ENCODE measurements at places on chromosomes 2 and 18.

GRCh38 chr18:78659057-78659456 lies 320.6 kb upstream of the SALL3 start:
- DNase-seq, result no peak

DNA sequence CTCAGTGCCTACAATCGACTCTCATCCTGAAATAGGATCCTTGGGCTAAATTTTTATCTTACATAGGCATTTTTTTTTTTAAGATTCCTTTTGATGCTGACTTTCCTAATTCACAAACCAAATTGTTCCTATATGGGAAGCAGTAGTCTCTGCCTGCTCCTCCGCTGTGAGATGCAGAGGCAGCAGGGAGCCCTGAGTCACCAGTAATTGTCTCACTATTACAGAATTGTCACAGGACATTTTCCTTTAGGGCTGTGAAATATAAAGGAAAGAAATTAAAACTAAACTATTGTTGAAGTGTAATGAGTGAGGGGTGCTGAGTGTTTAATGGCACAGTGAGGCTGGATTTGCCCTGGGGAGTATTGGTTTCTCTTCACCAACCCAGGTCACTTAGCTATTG lies 63.8 kb downstream of the MYO3B start:
- no peak for DNase-seq

- DNase-seq, result no peak
Measured at GRCh38 chr2:68925295-68925896, 27.3 kb downstream of the GKN2 start.

DNA sequence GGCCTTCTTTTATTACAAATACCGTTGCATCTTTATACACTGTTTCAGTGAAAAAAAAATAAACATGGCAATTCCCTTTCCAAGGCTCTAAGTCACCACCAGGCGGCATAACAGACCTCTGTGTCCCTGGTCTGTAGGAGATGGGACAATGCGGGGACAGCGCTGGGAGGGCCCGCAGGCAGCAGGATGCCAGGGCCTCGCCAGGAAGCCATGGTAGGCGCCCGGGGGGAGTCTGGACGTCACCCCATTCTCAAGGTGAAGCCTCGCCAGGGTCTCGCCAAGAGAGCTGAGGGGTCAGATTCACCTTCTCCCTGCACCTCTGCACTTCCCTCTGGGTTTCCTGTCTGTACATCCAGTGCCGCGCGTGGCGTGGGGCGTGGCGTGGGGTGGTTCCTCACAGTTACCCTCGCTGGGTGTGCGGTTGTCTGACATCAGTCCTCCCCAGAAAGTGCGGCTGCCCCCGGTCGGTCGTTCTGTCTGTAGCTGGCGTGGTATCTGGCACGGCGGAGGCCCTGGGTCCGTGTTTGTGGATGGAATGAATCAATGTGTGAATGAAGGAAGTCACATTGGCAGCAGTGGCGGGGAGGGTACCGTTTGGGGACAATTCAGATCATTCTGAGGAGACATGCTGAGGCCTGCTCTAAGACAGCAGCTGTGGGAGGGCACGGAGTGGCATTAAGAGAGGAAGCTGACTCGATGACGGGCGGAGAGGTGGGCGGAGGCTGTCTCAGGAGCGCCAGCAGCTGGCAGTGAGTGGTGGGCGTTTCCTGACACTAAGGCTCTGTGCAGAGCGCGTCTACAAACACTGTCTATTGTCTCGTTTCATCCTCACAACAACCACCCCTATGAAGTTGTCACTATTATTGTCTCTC lies 46.0 kb downstream of the LRRFIP1 start:
- peak; percentile 72 for DNase-seq

GRCh38 chr2:47945046-47945781 lies 38.9 kb upstream of the FBXO11 start:
- DNase-seq, result no peak

- no peak for DNase-seq
Measured at GRCh38 chr2:210474776-210475175, 1.8 kb downstream of the LANCL1 start.

DNA sequence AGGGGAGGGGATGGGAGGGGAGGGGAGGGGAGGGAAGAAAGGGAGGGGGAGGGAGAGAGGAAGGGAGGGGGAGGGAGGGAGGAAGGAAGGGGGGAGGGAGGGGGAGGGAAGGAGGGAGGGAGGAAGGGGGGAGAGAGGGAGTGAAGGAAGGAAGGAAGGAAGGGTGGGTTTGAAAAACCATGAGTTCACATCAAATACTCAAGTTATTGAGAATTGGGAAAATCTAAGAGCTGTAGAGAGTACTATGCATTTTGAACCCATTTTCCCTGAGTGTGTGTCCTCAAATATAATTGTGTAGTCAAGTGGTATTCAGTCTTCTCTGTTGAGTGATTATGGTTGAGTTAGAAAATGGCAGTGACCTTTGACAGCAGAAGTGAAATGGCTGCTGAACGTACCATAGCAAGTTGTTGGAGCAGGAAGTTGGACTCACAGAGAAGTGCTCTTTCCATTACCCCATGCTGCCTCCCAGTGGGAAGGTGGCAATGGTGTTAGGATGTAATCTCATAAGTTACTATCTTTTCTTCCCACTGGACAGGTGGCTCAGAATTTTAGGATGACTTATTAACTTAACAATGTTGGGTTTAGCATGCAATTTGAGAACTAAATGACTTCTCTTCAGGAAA lies 214.6 kb downstream of the SETBP1 start:
- no peak for DNase-seq

DNA sequence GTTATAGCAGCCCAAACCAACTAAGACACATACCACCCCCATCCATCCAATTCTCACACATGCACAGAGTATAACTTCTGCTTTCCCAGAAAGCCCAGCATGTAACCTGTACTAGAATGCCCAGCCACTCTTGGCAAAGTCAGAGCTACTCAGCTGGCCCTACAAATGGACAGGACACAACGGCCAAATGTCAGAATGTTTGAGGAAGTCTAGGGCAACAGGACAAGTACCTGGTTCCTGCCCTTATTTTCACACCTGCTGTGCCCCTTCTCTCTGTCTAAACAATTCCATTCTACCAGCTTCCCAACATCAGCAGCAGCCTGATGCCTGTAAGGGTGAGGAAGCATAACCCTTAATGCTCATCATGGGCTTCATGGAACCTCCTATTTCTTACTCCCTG lies 15.1 kb upstream of the BZW1 start:
- no peak for DNase-seq

DNA sequence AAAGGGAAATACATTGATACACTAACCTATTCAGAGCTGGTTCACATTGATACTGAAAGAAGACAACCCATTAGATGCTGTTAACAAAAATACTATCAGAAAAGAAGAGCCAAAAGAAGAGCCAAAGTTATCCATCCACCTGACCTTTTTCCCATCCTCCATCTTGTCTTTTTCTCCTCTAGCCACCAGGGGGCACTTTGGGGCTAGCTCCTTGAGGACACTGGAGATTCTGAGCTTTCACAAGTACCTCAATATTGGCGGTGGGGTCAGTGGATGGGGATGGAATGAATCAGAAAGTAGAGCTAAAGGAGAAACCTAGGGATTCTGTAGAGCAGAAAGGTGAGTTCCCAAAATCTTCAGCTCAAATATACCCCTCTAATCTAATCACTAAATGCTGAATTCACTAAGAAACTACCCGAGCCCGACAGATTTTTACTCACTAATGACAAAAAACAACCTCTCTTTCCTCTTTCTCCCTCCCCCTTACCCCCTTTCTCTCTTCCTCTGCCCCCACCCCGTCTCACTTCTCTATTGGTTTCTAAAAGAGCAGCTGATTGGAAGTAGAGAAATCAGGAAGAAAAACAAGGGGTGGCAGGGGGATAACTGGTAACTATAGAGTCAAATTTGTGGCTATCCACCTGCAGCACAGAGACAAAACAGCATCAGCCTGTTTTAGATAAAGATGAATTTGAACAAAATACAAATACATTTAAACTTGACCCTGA lies 203.3 kb downstream of the TCF4 start:
- DNase-seq, result no peak

DNA sequence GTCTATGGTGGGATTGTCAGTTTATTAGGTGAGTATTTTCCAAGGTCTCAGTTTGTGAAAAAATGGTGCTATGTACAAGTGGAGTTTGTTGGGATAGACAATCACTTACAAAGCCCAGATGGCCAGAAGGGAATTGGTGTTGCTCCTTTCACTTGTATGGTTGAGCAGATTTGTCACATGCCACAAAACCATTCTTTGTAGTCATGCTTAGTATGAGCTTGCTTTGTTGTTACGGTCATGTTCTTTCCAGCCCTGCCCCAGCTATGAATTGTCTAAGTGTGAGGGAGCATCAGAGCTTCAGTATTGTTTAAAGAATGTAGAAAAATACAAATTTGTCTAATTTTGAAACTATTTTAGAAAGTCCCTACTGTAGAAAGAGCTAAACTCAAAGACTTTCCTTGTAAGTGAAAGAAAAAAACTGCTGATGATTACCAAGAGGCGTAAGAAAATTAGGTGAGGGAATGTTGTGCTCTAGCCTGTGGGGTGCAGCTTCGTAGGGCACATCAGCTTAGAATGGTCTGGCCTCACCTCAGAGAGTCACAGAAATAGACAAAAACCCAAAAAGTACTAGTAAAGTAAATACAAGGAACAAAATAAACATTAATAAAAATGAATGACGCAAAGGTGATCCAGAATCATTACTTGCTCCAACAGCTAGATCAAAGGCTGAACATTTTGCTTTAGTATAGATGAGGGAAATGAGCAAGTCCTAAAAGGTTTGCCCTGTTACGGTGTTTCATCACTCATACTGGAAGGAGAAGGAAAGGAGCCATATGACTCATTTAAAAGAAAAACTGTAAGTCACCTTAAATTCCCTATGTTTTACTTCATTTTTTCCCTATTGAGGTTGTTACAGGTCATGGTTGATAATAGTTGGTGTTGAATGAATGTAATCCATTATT lies 9.2 kb downstream of the TGIF1 start:
- DNase-seq, result no peak

Measured in stimulated activated CD8-positive, alpha-beta memory T cell treated with anti-CD3 and anti-CD28 coated beads, Interleukin-2, amount 100 ng/mL, for 48 hours (primary cell).